ENCODE measurements at places on chromosomes 4 and X.
A peak's percentile ranks its signal among the peaks of the same experiment; 100 is the strongest.

- no peak for DNase-seq
Measured at GRCh38 chrX:71195964-71196649, 26.9 kb upstream of the GJB1 start.

GRCh38 chr4:6730603-6731317 lies 14.8 kb downstream of the BLOC1S4 start:
- no peak for DNase-seq

DNA sequence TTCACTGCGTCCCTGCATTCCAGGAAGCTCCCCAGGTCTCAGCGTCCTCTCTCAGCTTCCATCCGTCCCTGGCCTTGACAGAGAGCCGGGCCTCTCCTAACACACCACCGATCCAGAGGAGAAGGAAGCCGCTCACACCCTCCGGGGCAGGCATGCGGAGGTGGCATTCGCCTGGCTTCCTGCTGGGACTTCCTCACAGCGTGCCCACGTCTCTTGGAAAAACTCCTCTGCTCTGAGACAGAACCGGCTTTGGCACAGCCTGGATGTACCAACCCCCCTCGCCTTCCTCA lies 3.2 kb downstream of the CTAG2 start:
- DNase-seq: no peak

DNA sequence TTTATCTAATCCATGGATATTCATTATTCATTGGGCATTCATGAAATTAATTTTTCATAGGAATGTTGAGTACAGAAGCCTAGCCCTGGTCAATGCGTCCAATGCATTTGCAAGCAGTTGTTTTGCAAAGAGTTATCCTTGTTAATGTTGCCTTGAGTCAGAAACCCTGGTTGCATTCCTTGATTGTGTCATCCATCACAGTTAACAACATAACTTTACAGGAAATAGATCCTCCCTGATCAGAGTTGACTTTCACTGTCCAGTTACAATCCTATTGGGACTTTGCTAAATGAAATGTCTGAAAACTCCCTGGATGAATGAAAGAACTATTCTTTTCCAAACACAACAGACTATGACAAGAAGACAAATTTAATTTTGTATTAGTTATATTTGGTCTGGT lies 924.3 kb upstream of the SLIT2 start:
- DNase-seq: no peak

GRCh38 chr4:174581901-174582300 lies 59.6 kb upstream of the HPGD start:
- DNase-seq: no peak

DNA sequence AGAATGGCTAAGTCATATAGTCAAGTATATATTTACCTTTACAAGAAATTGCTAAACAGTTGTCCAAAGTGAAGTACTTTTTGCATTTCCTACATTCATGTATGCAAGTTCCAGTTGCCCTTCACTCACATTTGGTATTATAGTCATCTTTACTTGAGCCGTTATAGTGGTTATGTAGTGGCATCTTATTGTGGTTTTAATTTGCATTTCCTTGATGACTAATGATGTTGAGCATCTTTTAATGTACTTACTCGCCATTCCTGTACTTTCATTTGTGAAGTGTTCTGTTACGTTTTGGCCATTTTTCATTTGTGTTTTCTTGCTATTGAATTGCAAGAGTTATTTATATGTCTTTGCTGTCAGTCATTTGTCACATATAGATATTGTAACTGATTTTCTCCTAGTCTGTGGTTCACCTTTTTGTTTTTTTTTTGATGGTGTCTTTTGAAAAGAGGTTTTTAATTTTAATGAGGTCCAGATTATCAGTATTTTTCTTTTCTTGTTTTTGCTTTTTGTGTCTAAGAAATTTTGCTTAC lies 27.6 kb downstream of the ARFIP1 start:
- no peak for DNase-seq

- DNase-seq: peak; percentile 46
Measured at GRCh38 chrX:116379854-116380253, 56.6 kb upstream of the SLC6A14 start.

DNA sequence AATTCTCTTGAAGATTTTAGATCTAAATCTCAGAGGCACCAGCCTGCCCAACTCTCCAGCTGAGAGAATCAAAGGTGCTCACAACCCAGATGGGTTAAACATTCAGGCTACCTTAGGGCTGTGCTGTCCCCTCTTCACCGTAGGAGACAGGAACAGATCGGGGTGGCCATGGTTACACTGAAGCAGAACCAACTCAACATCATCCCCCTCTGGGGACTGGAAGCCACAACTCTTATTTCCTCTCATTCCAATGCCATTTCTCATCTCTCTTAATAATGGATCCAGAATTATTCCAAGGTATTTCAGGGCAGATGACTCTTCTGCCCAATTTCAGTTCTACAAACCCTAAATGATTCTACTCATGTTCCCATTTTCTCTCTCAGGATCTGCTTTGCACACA lies 109.7 kb downstream of the NKX6-1 start:
- no peak for DNase-seq

DNA sequence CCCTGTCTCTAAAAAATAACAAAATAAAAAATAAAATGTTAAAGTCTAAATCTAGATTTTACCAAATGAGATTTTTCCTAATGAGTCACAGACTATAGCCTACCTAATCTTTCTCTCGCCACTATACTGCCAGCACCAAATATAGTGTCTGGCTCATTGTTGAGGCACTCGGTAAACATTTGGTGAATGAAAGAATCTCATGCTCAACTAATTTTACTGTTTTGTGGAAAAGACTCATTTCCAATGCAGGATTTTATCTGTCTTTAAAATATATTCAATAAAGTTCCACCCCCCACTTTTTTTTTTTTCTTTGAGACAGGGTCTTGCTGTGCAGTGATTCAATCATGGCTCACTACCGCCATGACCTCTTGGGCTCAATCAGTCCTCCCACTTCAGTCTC lies 71.5 kb downstream of the PLS3 start:
- no peak for DNase-seq

DNA sequence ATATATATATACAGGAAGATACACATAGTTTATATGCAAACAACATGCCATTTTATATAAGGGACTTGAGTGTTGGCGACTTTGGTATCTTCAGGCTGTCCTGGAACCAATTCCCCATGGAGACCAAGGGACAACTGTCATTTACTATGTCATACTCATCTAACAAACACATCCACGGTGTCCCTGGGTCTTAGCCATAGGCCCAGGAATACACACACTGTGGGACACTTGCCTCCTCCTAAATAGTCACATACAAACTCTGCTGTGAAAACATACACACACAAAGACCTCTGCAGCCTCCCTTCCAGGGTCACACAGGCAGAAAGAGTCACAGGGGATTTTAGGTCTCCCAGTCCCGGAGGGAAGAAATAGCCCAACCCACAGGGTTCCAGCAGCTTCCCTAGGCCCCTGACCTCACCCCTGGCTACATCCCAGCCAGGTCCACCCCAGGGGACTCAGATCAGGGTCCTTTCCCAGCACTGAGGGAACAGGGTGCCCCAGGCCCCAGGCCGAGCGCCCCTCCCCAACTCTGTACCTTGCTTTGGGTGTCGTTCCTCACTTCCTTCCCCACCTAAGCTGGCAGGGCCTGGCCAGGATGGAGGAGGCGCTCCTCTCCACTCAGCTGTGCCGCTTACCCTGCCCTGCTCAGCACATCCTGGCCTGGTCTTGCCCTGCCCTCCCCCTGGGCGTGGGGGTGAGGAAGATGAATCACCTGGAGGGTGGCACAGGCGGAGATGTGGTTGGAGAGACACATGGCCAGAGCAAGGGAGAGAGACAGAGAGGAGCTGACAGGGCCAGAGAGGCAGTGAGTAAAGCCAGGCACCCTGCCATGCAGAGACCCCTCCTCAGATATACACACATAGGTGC lies 21.8 kb downstream of the FGD1 start:
- no peak for DNase-seq

DNA sequence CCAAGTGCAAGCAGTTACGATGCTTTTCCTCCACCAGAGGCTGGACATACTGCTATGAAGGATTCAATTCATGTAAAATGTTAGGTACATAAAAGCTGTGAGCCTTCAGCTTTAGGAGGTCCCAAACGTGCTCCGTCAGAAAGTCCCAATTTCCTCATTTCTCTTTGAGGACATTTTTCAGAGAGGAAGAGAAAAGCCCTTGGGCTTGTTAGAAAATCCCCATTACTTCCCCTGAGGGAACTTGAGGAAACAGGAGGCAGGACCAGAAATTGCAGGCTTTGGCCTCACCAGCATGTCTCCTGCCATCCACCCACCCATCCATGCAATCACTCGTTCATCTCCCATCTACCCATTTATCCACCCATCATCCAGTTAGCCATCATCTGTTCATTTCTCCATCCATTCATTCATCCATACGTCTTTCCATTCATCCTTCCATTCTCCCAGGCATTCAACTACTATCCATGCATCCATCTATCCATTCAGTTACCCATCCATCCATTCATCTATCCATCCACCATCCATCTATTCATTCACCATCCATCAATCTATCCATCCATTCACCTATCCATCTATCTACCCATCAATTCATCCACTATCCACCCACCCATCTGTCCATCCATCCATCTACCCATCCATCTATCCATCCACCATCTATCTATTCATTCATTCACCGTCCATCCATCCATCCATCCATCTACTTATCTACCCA lies 223.5 kb downstream of the AFAP1 start:
- no peak for DNase-seq

Measured in right hindlimb (tissue), 1 donor.